Daoy (cell line): ENCODE measurements at places on chromosomes 5 and 9. TPM values are rescaled to one million over a fixed set of nuclear protein-coding genes. Genes with fewer than 3 reads are reported as not detected.

The KIF3A gene
- total RNA-seq: 10.1 and 19.3 TPM in 2 replicates

The NAIP gene
- total RNA-seq: 0.57 and 1.9 TPM in 2 replicates

The SPATA31E1 gene
- not detected in 2 replicates for total RNA-seq

The SOHLH1 gene
- total RNA-seq: 0.18 TPM in 1 of 2 replicates, not detected in the other

The TMC1 gene
- total RNA-seq: not detected in 2 replicates

The ENTREP1 gene
- total RNA-seq: 0.74 TPM in 1 of 2 replicates, not detected in the other

The LECT2 gene
- total RNA-seq: not detected in 2 replicates

The CEL gene
- total RNA-seq: 0.18 and 0.29 TPM in 2 replicates

The PROB1 gene
- total RNA-seq: 0.09 and 0.17 TPM in 2 replicates

The GMCL2 gene
- not detected in 2 replicates for total RNA-seq

The CDO1 gene
- total RNA-seq: 10.7 and 15.9 TPM in 2 replicates

The PPP2R2B gene
- total RNA-seq: 3.8 and 5.0 TPM in 2 replicates

The PCDH1 gene
- 2.7 and 4.1 TPM in 2 replicates for total RNA-seq

The PCDHB7 gene
- total RNA-seq: 2.6 and 3.9 TPM in 2 replicates

The PCDHB9 gene
- total RNA-seq: 0.40 and 1.6 TPM in 2 replicates

The CXCL14 gene
- 0.29 TPM in 1 of 2 replicates, not detected in the other for total RNA-seq

The JAKMIP2 gene
- total RNA-seq: 0.48 and 0.63 TPM in 2 replicates

The HTR1A gene
- total RNA-seq: not detected in 2 replicates

The CMYA5 gene
- 0.06 and 0.17 TPM in 2 replicates for total RNA-seq

The FGF10 gene
- not detected in 2 replicates for total RNA-seq

The MEIKIN gene
- not detected in 2 replicates for total RNA-seq

The RGS3 gene
- total RNA-seq: 95.9 and 104 TPM in 2 replicates

The MYOT gene
- total RNA-seq: not detected in 2 replicates

The FGD3 gene
- total RNA-seq: 0.06 and 0.65 TPM in 2 replicates

The RNF180 gene
- total RNA-seq: 2.4 and 4.3 TPM in 2 replicates

The AIF1L gene
- total RNA-seq: 3.5 and 5.2 TPM in 2 replicates

The CCL27 gene
- not detected in 2 replicates for total RNA-seq

The CDH6 gene
- total RNA-seq: 0.15 and 0.57 TPM in 2 replicates

The EIF4E1B gene
- not detected in 2 replicates for total RNA-seq

The SHC3 gene
- total RNA-seq: 2.3 and 10.1 TPM in 2 replicates

The FAM221B gene
- not detected in 2 replicates for total RNA-seq

The DRD1 gene
- total RNA-seq: 0.06 TPM in 2 replicates

The BTNL8 gene
- not detected in 2 replicates for total RNA-seq

The DND1 gene
- total RNA-seq: 0.69 and 1.4 TPM in 2 replicates

The IFNA13 gene
- not detected in 2 replicates for total RNA-seq

The AJM1 gene
- 0.18 and 0.74 TPM in 2 replicates for total RNA-seq

The PCDHA7 gene
- 0.71 and 0.97 TPM in 2 replicates for total RNA-seq

The GALNT12 gene
- total RNA-seq: 5.3 TPM in 2 replicates

The GRM6 gene
- not detected in 2 replicates for total RNA-seq

The LEAP2 gene
- 0.17 and 0.68 TPM in 2 replicates for total RNA-seq

The PAX5 gene
- total RNA-seq: under 0.01 and 0.17 TPM in 2 replicates

The SPINK4 gene
- not detected in 2 replicates for total RNA-seq

The PCA3 gene
- total RNA-seq: 0.06 TPM in 1 of 2 replicates, not detected in the other

The SYK gene
- 9.4 and 10.0 TPM in 2 replicates for total RNA-seq

The IL5 gene
- not detected in 2 replicates for total RNA-seq

The MCCC2 gene
- 41.6 and 44.6 TPM in 2 replicates for total RNA-seq

The DDX4 gene
- not detected in 2 replicates for total RNA-seq

The PCDHGB5 gene
- 0.09 TPM in 1 of 2 replicates, not detected in the other for total RNA-seq

The NDUFS6 gene
- total RNA-seq: 72.4 and 74.7 TPM in 2 replicates

The CDKN2B gene
- not detected in 2 replicates for total RNA-seq

The ARHGEF39 gene
- 2.9 and 4.2 TPM in 2 replicates for total RNA-seq

The SPINK6 gene
- not detected in 2 replicates for total RNA-seq

The TMEM232 gene
- not detected in 2 replicates for total RNA-seq

The TRPM6 gene
- 0.03 and 0.11 TPM in 2 replicates for total RNA-seq
